COR-L47 (cell line): ENCODE measurements at places on chromosomes 5 and 9.

DNA sequence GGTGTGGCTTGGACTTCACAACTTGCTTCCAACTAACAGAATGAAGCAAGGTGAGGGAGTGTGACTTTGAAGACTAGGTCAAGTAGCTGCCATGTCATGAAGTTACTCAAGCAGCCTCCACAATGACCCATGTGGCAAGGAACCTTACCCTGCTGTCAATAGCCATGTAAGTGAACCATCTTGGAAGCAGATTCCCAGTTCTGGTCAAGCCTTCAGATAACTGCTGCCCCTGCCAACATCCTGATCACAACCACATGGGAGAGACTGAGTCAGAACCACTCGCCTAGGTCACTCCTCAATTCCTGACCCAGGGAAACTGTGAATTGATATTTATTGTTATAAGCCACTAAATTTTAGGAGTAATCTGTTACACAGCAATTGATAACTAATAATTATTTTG is 10.9 kb downstream of the ZCCHC10 start:
- DNase-seq, result no peak

GRCh38 chr9:95749493-95749892 is 126.0 kb upstream of the ERCC6L2 start:
- DNase-seq, result no peak

DNA sequence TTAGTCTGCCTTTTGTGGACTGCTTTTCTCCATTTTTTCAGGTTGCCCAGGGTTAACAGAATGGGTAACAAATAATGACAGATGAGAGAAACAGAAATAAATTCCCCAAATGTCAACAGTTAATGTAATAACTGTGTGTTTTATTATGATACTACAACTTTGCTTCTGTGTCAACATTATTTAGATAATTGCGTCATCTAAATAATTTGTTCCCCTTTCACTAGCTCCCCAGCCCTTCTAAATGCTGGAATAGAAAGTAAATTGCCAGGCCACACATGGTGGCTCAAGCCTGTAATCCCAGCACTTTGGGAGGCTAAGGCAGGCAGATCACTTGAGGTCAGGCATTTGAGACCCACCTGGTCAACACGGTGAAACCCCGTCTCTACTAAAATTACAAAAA is 53.5 kb downstream of the RNF38 start:
- no peak for DNase-seq

DNA sequence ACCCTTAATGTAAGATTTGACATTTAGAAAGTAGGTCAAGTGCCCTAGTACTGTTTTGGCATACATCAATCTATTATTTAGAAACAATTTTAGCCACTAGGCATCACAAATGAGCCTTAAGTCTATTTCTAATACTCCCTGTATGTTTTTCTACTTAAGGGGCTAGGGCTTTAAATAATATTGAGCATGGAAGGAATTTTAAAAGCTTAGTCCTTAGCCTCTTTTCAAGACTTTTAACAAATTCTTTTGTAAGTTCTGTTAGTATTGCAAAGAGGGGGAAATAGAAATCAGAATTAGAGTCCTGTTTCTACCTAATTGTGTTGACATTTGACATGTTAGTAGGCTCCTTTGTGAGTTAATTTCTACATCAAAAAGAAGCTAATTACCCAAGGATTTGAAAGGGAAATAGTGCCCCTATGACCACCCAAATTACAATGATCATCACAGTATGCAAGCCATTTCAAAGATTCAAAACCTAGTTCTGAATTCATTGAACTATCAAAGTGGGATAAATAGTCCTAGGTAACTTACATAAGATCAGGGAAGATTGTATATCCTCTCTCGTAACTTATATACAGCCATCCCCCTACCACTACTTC is 647.8 kb upstream of the ACO1 start:
- no peak for DNase-seq

DNA sequence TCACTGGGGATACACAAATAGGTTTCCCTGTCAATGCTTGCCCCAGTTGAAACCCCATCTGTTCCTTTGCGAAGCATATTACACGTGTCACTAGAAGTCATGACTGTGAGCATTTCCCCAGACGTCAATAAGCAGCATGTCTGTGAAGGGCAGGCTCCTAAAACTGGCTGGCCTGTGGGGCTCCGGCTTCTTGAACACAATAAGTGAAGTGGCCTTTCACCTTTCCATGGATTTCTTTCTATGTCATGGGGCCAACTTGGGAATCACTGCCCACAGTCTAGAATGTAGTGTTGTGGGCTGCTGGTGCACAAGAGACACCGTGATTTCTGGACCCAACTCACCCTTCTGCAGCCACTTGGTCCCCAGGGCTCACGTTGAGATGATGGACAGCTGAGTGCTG is 60.4 kb upstream of the CTSL start:
- no peak for DNase-seq

DNA sequence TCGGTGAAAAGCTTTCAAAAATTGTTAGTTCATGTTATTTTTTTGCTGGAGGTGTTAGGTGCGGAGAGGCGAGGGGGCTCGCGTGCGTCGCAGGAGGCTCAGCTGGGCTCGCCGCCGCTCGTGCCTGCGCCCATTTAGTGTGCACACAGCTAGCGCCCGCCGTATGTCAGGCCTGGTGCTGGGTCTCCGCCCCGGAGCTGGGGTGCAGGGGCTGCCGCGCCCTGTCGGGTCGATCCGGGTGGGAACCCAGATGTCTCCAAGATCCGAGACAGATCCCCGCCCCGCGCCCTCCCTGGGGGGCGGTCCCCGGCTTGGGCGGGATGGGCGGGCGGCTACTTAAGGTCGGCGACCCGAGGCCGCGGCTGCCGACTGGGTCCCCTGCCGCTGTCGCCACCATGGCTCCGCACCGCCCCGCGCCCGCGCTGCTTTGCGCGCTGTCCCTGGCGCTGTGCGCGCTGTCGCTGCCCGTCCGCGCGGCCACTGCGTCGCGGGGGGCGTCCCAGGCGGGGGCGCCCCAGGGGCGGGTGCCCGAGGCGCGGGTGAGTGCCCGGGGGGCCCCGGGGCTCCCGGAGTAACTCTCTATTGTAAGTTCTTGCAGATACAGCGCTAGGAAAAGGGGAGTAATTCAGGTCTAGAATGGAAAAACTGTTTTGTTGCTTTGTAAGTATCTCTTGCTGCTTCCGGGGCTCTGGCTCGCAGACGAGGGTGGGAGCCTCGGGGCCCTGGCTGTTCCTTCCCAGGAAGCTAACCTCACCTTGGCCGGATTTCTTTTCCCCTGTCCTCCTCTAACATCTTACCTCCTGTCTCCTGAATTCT is 31.7 kb downstream of the GSN start:
- DNase-seq, result peak; percentile 42

GRCh38 chr9:100452894-100453293 is 20.1 kb upstream of the TMEFF1 start:
- no peak for DNase-seq

DNA sequence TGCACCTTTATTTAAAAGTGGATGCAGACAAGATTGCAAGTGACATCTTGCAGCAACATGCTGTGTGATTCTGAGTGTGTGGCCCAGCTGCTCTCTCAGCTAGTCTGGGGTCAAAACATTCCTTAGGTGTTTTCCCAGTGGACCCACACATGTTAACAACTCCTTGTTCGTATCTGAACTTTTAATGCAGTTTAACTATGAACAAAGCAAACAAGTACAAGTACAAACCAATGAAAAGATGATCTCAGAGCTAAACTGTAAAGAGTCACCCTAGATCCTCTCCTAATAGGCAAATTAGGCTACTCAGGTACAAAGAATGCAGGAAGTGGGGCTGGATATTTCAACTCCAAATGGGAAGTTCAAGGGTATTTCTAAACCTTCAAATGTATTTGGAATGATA is 108.4 kb downstream of the ENTREP1 start:
- DNase-seq, result no peak

DNA sequence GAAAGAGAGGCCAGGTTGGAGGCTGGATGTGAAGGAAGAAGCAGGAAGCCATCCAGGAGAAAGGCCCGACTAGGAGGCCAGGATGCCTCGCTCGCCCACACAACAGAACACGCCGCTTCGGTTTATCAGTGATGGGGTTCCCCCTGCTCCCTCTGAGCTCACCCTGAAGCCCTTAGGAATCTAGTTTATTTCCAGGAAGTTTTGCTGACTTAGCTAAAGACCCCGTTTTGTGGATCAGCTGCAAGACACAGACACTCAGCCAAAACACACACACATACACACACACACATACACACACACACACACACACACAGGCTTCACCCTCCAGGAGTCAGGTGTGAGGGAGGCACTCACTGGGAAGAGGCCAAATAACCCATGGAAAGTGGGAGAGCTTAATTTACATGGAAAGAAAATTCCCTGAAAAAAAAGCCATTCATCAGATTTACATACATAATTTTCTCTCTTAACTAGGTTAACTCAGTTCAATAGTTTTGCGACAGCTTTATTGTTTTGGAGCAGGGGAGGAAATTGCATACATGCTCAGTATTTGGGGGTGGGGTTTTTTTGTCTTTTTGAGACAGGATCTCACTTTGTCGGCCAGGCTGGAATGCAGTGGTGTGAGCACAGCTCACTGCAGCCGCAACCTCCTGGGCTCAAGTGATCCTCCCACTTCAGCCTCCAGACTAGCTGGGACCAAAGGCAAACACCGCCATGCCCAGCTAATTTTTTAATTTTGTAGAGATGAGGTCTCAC is 92.7 kb upstream of the HAND1 start:
- no peak for DNase-seq

GRCh38 chr9:128903871-128904620 is 16.7 kb upstream of the PHYHD1 start:
- no peak for DNase-seq

- DNase-seq, result no peak
Measured at GRCh38 chr9:121648799-121649198, 2.6 kb upstream of the DAB2IP start.

GRCh38 chr9:128258326-128258725 is 17.5 kb downstream of the GOLGA2 start:
- no peak for DNase-seq

GRCh38 chr5:158759283-158759682 is 340.4 kb downstream of the EBF1 start:
- no peak for DNase-seq

DNA sequence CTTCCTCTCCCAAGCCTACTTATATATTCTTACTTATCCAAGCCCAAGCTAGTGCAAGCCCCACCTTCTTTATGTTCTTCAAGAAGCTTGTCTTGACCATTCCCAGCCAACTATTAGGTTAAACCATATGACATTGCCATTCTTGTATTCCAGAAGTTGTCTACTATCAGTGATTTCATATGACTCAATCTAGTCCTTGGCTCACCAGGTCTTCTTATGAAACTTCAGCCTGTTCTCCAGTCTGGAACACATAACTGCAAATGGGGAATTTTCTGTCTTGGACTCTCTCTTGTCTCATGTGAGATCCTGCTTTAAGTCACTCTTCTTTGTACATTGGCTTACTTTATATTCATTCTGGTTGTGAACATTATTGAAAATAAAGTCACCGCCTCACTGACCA is 130.7 kb downstream of the TTLL11 start:
- no peak for DNase-seq

DNA sequence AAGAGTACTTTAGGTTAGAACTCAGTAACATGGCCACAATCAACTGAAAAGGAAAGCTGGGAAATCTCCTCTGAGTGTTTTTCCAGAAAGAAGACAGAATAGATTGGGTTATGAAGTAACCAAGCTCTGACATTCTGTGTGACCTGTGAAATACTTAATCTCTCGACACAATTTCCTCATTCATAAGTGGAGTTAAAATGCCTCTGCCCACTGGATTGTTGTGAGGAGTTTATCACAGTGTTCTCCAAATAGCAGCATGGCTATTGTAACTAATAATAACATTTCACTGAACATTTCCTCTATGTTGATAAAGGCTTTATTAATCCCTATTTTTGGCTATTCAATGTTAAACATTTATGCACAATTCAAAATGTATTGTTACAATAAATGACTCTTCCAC is 311.0 kb downstream of the GABRB2 start:
- no peak for DNase-seq

- no peak for DNase-seq
Measured at GRCh38 chr5:179624841-179625271, 1.4 kb upstream of the HNRNPH1 start.

DNA sequence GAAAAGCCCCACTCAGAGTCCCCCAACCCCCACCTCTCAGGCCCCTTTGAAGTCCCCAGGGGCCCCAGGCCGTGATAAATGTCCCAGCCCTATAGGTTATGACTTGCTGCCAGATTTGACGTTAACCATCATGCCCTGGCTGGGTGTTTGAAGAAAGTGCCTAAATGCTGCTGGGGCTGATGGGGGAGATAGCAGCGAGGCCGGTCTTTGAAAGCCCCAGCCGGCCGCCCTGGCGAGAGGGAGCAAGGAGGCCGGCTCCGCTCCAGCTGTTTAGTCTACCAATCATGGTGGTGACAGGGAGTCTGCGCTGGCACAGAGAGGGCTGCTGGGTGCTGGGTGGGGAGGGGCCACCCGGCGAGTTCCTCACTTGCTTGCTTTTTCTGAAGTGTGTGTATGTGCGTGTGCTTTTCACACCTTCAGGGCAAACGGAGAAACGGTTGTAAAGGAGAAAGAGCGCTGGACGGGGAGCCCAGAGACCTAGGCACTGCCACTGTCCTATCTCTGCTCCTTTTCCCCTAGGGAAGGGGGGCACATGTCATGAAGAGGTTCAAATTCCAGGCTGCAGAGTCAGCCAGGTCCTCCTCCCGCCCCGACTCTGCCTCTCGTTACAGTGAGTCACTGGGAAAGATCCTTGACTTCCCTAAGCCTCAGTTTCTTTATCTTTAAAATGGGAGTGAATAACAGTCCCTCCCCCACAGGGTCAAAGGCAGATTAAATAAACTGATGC is 126.1 kb upstream of the HAND1 start:
- no peak for DNase-seq

GRCh38 chr5:11683666-11684065 is 220.6 kb downstream of the CTNND2 start:
- DNase-seq, result no peak

- peak; percentile 11 for DNase-seq
Measured at GRCh38 chr5:30891660-30892059, 301.8 kb upstream of the CDH6 start.

DNA sequence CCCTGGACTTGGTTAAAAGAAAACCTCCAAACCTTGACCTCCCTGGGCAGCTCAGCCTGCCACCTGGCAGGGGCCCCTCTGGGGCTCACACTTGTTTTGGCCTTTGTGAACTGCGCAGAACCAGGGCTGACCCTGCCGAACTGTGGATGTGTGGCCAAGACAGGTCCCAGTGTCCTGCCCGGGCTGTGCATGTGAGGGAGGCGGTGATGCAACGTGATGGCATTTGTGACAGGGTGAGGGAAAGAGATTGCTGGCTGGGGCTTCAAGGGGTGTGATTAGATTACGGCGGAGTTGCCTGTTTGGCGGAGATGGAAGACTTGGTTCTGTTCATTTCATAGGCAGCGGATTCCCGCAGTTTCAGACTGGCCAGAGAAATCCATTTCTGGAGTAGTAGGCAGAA is 30.4 kb upstream of the NKX2-5 start:
- no peak for DNase-seq
